GM03348 (cell line): ENCODE measurements at places on chromosomes 2 and 18.

GRCh38 chr2:192416060-192416459 lies 221.3 kb upstream of the TMEFF2 start:
- no peak for DNase-seq

DNA sequence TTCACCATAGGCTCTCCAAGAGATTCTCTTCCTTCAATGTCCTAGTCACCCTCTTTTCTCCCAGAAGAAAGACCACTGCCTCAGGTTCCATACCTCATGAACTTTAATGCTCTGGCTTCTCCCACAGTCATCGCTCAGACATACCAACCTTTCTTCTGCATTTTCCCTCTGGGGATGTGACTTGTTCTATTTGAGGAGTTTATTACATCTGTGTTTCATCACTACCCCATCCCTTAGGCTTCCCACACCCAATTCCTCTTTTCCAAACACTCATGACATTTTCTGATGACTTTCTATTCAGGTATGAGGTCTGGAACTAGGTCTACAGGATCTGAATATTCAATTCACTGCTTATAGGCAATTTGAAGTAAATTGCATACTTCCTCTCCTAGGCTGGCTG lies 298.6 kb upstream of the MAP2 start:
- no peak for DNase-seq

GRCh38 chr18:73549236-73549635 lies 598.4 kb downstream of the FBXO15 start:
- no peak for DNase-seq

GRCh38 chr2:40962026-40962425 lies 510.1 kb upstream of the SLC8A1 start:
- no peak for DNase-seq

DNA sequence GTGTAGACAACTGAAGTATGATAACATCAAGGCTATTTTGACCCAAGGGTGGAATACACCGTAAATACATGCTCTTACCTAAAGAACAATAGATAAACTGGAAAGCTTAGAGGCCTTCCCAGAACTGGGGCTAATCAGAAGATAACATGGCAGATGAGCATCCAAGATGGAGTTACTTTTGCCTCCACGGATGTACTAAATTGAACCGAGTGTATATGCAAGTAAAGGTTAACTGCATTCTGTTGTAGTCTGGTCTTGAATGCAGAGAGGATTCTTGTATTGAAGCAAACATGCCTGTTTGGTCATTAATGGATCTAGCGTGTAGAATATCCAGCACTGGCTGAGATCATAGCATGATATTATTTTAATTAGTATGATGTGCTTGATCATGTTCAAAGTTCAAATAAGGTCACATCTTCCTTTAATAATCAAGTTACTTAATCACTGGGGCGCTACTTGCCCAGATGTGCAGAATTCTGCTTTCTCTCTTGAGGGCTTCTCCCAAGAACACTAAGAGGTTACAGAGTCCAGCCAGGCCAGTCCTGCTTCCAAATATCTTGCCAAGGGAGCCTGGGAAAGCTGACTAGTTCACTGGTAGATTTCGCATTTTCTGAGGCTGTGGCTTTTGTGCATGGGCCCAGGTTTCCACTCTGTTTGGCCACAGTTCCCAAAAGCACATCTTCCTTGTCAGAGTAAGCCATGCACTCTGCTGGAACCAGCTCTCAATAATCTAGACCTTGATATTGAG lies 37.5 kb upstream of the ACSL3 start:
- no peak for DNase-seq

GRCh38 chr2:38648107-38648761 lies 17.7 kb upstream of the GALM start:
- DNase-seq: no peak

GRCh38 chr2:76812156-76812555 lies 710.0 kb downstream of the LRRTM4 start:
- no peak for DNase-seq

- DNase-seq: no peak
Observed at GRCh38 chr2:68283419-68283812, 31.1 kb upstream of the PPP3R1 start.

DNA sequence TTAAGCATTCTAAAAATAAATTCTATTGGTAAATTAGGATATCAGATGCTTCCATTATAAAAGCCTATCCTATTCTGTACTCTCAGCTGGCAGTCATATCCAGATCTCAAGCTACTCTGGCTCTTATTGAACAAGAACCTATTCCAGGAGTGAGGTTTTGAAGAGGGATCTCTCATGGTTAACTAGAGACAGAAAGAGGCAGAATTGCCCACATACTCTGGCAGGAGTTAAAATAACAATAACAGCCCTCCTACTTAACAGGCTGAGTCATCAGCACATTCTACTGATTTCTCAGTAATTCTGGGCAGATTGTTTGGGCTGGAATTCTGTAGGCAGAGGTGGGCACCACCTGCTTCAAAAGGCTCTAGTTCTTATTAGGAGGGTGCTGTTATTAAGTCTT lies 142.0 kb upstream of the UNC80 start:
- DNase-seq: peak; percentile 5

DNA sequence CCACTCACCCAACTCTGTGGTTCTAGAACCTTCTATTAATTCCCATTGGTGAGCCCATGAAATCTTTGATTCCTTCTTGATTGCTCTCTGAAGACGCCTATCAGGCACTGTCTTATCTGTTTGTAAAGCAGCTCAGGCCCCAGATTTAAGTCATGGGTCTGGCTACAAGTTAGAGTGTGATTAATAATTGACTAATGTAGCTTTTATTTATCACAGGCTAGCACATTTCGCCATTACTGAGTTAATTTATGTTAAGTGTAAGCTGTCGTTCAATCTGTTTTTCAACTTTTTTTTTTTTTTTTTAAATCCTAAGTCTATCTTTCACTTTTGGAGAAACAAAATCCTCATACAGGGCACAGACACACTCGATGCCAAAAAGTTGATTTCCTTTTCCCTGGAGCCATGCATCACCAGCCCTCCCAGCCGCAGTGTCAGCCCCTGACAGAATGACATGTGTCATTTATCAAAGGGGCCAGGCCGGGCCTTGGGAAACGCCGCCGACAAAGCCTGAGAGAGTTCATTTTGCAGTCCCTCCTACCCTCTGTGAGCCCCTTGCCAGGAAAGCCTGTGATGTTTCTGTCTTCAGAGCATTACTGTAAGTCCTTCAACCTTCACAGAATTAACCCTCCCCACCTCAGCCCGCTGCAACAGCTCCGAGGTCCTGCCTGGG lies 15.8 kb downstream of the TSHZ1 start:
- no peak for DNase-seq

- DNase-seq: no peak
Observed at GRCh38 chr2:42787788-42788477, 4.5 kb downstream of the HAAO start.

DNA sequence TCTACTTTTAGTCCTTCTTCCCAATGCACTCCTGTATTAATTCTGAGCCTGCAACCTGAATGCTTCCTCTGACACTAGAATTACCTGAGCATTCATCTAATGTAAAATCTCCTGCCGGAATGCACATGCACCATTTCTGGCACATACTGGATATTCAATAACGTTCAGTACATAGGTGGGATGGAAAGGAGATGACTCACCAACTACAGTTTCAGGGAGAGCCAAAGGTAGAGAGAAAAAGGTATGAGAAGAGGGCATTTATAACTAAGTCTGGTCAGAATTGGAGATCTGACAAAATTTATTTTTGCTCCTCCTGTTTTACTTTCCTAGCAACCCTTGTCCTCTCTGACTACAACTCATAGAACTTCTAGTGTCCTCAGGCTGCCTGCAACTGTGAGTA lies 1954.1 kb upstream of the CELF4 start:
- DNase-seq: no peak

DNA sequence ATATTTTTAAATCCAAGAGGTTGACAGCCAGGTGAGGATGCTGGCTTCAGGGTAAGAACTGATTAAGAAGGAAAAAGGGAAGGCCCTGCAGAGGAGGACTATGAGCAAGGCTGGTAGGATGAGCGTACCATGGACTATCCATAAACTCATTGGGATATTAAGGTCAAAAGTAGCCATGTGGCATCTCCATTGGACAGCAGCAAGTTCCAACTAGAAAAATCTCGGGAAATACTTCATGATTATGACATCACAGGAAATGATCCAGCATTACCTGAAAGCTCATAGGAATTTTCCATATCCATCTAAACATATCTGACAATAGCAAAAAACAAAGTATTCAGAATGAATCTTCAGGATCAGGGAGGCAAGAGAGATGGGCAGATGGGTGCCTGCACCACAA lies 34.2 kb downstream of the TGFA start:
- no peak for DNase-seq

- DNase-seq: no peak
Observed at GRCh38 chr2:233124421-233125080, 64.4 kb downstream of the INPP5D start.

- DNase-seq: no peak
Observed at GRCh38 chr2:119289642-119290041, 66.0 kb downstream of the STEAP3 start.

- no peak for DNase-seq
Observed at GRCh38 chr2:235011929-235012631, 60.3 kb downstream of the SH3BP4 start.

DNA sequence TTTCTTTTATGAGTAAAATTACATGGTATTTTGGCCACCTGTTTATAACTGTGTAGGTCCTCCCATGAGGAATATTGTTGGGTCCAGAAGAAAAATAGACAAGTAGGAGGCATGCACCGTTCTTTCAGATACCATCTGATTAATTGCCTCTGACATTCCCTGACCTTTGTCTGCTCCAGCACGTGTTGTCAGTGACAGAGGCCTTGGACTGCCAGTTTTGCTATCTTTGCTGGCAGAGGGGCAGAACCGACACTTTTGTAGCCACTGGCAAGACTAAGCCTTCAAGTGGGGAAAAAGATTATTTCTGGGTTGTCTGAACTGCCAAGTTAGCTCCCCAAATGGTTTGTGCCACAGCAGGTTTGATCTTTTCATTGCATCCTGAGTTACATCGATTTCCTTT lies 276.9 kb downstream of the CAMKMT start:
- DNase-seq: no peak

GRCh38 chr18:33733376-33733775 lies 155.4 kb downstream of the ASXL3 start:
- no peak for DNase-seq

DNA sequence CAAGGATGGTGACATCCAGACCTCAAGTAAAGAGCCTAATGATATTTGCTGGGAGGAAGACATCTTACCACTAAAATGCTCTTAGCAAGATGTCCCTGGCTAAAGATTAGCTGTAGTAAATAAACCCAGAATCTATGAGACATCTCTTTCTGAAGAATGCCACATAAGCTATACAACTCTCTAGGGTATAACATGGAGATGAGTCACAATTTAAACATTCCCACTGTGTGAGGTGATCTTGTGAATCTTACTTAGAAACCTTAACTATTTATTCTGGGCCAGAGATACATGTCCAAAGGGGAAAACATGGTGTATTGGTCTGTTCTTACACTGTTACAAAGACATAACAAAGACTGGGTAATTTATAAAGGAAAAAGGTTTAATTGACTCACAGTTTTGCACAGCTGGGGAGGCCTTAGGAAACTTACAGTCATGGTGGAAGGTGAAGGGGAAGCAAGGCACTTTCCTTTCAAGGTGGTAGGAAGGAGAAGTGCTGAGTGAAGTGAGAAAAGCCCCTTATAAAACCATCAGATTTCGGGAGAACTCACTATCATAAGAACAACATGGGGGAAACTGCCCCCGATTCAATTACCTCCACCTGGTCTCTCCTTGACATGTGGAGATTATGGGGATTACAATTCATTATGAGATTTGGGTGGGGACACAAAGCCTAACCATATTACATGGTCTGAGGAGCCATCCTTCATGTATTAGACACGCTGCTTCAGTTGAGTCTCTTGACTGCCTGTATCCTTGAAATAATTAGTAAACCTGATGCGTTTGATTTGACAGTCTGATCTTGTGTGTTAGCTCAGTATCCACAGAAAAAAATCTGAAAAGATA lies 17.1 kb downstream of the KRCC1 start:
- DNase-seq: peak; percentile 69

DNA sequence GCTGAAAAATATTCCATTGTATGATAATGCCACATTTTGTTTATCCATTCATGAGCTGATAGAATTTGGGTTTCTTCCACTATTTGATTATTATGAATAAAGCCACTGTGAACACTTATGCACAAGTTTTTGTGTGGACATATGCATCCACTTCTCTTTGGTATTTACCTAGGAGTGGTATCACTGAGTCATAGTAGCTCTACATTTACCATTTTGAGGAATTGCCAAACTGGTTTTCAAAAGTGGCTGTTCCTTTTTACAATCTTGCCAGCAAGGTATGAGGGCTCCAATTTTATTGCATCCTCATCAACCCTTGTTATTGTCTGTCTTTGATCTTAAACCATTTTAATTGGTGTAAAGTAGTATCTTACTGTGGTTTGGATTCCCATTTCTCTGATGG lies 13.3 kb upstream of the EHBP1 start:
- no peak for DNase-seq

DNA sequence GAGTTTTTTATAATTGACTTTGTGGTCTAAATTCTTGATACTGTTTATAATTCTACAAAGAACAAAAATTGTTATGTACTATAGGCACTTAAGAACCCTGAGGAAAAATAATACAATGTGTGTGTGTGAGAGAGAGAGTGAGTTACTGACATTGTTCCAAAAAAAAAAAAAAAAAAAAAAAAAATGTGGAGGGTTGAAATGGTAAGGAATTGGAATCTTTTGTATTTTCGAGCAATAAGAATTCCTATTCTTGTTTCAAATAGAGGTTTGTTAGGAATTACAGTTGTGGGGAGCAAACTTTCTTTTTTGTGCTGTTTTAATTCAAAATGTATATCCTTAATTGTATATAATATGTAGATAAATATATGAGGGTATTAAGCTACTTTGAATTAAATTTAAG lies 45.7 kb downstream of the VAPA start:
- DNase-seq: no peak
